ENCODE measurements at places on chromosomes 2 and 18. TPM values are rescaled to one million over a fixed set of nuclear protein-coding genes. Genes with fewer than 3 reads are reported as not detected.

DNA sequence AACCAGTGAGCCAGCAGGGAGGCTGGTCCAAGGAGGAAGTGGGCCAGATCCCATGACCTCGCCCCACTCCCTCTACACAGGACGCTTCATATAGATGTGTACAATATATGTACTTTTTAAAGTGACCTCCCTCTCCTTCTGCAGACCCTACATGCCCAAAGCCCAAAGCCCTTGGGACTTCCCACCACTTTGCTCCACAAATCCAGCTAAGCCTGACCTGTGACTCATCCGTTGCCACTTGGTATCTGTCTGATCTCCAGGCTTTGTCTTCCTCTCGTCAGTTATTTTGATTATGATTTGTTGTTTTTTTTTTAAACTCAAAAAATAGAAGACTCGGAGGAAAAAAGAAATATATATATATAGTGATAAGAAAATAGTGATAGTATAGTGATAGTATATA lies 470.8 kb downstream of the KCNJ3 start:
- H3K4me3 ChIP-seq = no peak overlapping the region
- H3K27ac ChIP-seq = no peak overlapping the region
- H3K4me1 ChIP-seq = no peaks in the 10 kb centered on the region
- no peaks in the 10 kb centered on the region for H3K27me3 ChIP-seq
- no peaks in the 10 kb centered on the region for H3K36me3 ChIP-seq

- H3K27me3 ChIP-seq = no peaks in the 10 kb centered on the region
- peaks cover 9% of the 10 kb centered on the region for H3K36me3 ChIP-seq
- no peak overlapping the region for H3K4me3 ChIP-seq
- H3K27ac ChIP-seq = no peak overlapping the region
Measured at GRCh38 chr2:36912695-36913094, 53.6 kb downstream of the STRN start.

DNA sequence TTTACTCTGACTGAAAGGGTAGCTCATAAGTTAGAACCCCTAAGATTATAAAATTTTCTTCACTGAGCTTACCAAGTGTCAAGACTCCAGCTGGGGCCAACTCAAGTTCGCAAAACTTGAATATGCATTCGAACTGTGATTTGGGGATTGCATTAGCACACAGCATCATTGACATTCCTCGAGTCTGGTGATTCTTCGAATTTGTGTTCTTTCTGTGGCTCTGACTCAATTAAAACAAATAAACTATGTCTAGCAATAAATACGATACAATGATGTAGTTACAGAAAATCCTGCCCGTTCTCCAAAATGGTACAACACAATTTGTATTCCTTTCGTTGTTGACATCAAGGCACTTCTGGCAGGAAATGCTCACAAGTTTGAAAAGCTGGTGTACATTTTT lies 11.1 kb downstream of the CCL20 start:
- no peak for DNase-seq
- no peak overlapping the region for H3K4me3 ChIP-seq
- no peaks in the 10 kb centered on the region for H3K36me3 ChIP-seq
- no peaks in the 10 kb centered on the region for H3K27me3 ChIP-seq

DNA sequence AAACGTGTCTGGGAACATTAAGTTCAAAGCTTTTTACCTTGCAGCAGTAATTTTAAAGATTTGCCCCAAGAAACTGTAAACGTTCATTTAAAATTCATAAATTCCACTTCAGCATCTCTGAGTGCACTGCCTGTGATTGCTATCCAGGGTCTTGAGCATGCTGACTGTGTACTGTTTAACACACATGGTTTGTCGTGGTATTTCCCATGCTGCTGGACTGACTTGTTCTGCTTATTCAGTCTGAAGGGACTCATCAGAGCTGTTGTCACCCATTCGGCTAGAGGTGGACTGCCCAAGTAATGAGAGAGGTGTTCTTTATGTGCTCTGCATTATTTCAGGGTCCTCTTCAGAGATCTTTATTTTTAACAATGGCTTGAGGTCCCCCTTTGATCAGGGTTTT lies 53.1 kb downstream of the RHBDD1 start:
- no peak for DNase-seq
- no peaks in the 10 kb centered on the region for H3K27me3 ChIP-seq
- no peak overlapping the region for H3K4me3 ChIP-seq
- no peaks in the 10 kb centered on the region for H3K36me3 ChIP-seq

- peaks cover 3% of the 10 kb centered on the region for H3K36me3 ChIP-seq
- no peak overlapping the region for H3K27ac ChIP-seq
- DNase-seq = no peak
- no peak overlapping the region for H3K4me3 ChIP-seq
- no peaks in the 10 kb centered on the region for H3K4me1 ChIP-seq
Measured at GRCh38 chr18:62944454-62944853, 229.1 kb downstream of the PHLPP1 start.

DNA sequence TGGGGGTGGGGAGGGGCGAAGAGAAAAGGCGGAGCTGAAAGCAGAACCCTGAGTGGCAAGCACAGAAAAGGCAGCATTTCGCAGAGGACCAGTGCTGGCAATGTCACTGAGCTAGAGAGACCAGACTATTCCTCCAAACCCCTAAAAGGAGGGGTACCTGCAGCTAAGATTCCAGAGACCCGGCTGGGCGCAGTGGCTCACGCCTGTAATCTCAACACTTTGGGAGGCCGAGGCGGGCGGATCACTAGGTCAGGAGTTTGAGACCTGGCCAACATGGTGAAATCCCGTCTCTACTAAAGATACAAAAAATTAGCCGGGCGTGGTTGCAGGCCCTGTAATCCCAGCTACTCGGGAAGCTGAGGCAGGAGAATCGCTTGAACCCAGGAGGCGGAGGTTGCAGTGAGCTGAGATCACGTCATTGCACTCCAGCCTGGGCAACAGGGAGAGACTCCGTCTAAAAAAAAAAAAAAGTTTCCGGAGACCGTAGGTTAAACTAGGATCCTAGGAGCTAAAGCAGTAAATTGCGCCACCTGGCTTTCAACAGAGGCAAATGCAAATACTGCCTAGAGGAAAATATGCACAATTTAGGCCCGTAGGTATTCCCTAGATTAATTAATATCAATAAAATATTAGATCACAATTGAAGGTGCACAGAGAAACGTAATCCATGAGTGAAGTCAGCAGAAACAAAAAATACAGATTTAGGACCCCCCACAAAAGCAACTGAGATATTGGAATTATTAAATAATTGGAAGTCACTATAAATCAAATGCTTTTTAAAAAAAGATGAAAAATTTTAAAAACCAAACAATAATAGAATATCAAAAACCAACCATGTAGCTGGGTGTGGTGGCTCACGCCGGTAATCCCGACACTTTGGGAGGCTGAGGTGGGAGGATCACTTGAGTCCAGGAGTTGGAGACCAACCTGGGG lies 4.9 kb downstream of the UCN start:
- H3K27ac ChIP-seq = no peak overlapping the region
- peaks cover 4% of the 10 kb centered on the region for H3K36me3 ChIP-seq
- peaks cover 8% of the 10 kb centered on the region for H3K27me3 ChIP-seq
- H3K4me3 ChIP-seq = no peak overlapping the region

DNA sequence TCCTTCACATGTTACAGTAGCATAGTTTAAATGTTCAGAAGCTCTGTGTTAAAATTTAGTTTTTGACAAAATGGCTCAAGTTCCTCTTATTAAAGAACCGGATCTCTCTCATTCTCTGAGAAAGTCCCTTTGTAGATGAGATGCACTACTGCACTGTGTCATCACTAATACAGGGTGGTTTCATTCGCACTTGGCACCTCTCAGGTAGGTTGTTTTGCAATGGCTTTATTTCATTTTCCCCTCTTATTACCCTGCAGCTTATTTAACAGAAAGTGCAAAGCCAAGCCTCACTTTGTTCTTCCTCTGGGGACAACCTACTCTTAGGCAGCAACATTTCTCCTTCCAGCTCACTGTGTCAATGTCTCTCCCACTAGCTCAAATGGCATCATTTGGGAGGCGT lies 185.1 kb downstream of the DLGAP1 start:
- H3K27ac ChIP-seq = no peak overlapping the region
- no peaks in the 10 kb centered on the region for H3K36me3 ChIP-seq
- DNase-seq = no peak
- no peaks in the 10 kb centered on the region for H3K4me1 ChIP-seq
- H3K27me3 ChIP-seq = no peaks in the 10 kb centered on the region
- H3K4me3 ChIP-seq = no peak overlapping the region

- H3K27me3 ChIP-seq = no peaks in the 10 kb centered on the region
- H3K4me1 ChIP-seq = no peaks in the 10 kb centered on the region
- H3K27ac ChIP-seq = no peak overlapping the region
- H3K4me3 ChIP-seq = no peak overlapping the region
Measured at GRCh38 chr2:31813016-31813415, 197.8 kb downstream of the MEMO1 start.

- no peaks in the 10 kb centered on the region for H3K27me3 ChIP-seq
- H3K4me1 ChIP-seq = peaks cover 1% of the 10 kb centered on the region
- H3K27ac ChIP-seq = no peak overlapping the region
- no peak overlapping the region for H3K4me3 ChIP-seq
- H3K36me3 ChIP-seq = no peaks in the 10 kb centered on the region
Measured at GRCh38 chr2:197700960-197701359, 4.2 kb upstream of the MARS2 start.

DNA sequence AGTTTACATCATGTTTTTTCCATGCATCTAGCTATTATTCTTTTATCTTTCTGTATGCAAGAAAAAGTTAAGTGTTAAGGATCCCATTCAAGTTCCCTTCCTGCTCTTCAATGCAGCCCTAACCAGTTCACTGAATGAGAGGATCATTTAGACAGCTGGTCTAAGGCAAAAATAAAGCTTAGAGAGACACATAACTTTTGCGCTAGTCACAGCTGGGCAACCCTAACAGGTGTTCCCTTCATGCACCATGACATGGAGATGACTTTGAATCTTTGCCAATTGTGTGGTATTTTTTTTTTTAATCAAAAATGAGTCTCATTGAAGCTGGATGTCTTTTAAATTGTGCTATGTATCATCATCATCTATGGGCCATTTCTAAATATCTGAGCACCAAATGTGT lies 393.8 kb upstream of the CYRIA start:
- H3K27me3 ChIP-seq = no peaks in the 10 kb centered on the region
- no peaks in the 10 kb centered on the region for H3K36me3 ChIP-seq
- H3K4me1 ChIP-seq = no peaks in the 10 kb centered on the region
- H3K4me3 ChIP-seq = no peak overlapping the region
- DNase-seq = no peak
- no peak overlapping the region for H3K27ac ChIP-seq

- H3K27ac ChIP-seq = no peak overlapping the region
- H3K27me3 ChIP-seq = 0 out of 2 replicates have a peak, but pooled peaks cover 2% of the 10 kb centered on the region
- peaks cover 8% of the 10 kb centered on the region for H3K4me1 ChIP-seq
- no peak for DNase-seq
Measured at GRCh38 chr2:183079139-183079775, 710 bp downstream of the DUSP19 start.

DNA sequence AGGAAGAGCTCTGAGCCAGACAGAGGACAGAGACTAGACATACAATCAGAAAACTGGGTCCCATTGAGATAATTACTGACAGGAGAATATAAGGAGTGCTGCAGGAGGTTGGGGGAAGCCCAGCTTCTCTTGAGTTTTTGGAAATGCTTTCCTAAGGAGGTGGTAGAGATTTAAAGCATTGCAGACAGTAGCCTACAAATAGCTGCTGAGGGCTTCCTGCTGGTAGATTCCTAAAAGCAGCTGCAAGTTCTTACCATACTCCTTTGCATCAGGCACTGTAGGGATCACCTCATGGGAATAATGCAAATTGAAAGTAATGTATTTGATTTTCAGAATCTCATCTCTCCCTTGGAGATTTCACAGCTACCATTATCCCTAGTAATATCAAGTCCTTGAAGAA lies 902.6 kb upstream of the GCFC2 start:
- H3K27me3 ChIP-seq = no peaks in the 10 kb centered on the region
- H3K36me3 ChIP-seq = no peaks in the 10 kb centered on the region
- H3K4me1 ChIP-seq = no peaks in the 10 kb centered on the region
- no peak for DNase-seq
- no peak overlapping the region for H3K4me3 ChIP-seq
- no peak overlapping the region for H3K27ac ChIP-seq

The SIX3 gene
- total RNA-seq = not detected

The GLI2 gene
- 20.0 TPM for total RNA-seq

The HJURP gene
- 73.2 TPM for total RNA-seq

The TMEM150A gene
- 1.0 TPM for total RNA-seq

Data from SJSA1 (cell line).